ENCODE measurements at places on chromosomes 12 and 14. TPM values are rescaled to one million over a fixed set of nuclear protein-coding genes. Genes with fewer than 3 reads are reported as not detected.

The IFNG gene
- not detected for total RNA-seq

The FAM181A gene
- not detected for total RNA-seq

The CNPY2 gene
- 56.6 TPM for total RNA-seq

The TRHDE gene
- 40.1 TPM for total RNA-seq

The RIMKLB gene
- total RNA-seq = 69.1 TPM

The CELA1 gene
- not detected for total RNA-seq

The FOXG1 gene
- total RNA-seq = 0.06 TPM

The CCDC197 gene
- total RNA-seq = 0.23 TPM

The RAPGEF3 gene
- total RNA-seq = 46.5 TPM
